ENCODE measurements at places on chromosomes 4 and X. TPM values are rescaled to one million over a fixed set of nuclear protein-coding genes. Genes with fewer than 3 reads are reported as not detected.

CLCN5 gene
- total RNA-seq, result 7.8 TPM

- no peaks in the 10 kb centered on the region for H3K27me3 ChIP-seq
- H3K27ac ChIP-seq, result no peak overlapping the region
- H3K4me1 ChIP-seq, result no peaks in the 10 kb centered on the region
- no peak for DNase-seq
- no peaks in the 10 kb centered on the region for H3K36me3 ChIP-seq
Observed at GRCh38 chrX:79130857-79131256, 13.6 kb upstream of the GPR174 start.

- no peak overlapping the region for H3K27ac ChIP-seq
- peak; percentile 33 for DNase-seq
Observed at GRCh38 chr4:46329118-46329976, 60.6 kb downstream of the GABRA2 start.

F9 gene
- total RNA-seq, result 0.11 TPM

GRCh38 chrX:114675365-114675764, 91.5 kb downstream of the HTR2C start:
- H3K4me3 ChIP-seq, result no peak overlapping the region
- no peak overlapping the region for H3K27ac ChIP-seq
- H3K4me1 ChIP-seq, result no peaks in the 10 kb centered on the region
- H3K36me3 ChIP-seq, result no peaks in the 10 kb centered on the region

DNA sequence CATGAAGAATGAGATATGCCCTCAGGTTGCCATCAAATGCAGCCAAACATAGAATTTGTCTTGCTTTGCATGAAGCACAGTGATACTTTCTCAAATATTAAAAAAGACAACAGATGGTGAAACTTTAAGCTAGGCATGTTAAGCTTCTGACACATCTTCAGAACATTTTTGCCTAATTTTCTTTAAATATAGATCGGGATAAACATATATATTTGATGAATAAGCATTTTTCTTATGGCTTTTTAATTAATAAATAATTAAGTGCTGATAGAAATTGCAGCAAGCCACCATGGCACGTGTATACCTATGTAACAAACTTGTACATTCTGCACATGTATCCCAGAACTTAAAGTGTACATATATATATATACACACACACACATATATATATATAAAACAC, 831.2 kb upstream of the PCDH10 start:
- H3K36me3 ChIP-seq, result no peaks in the 10 kb centered on the region
- no peak for DNase-seq
- no peaks in the 10 kb centered on the region for H3K27me3 ChIP-seq

DNA sequence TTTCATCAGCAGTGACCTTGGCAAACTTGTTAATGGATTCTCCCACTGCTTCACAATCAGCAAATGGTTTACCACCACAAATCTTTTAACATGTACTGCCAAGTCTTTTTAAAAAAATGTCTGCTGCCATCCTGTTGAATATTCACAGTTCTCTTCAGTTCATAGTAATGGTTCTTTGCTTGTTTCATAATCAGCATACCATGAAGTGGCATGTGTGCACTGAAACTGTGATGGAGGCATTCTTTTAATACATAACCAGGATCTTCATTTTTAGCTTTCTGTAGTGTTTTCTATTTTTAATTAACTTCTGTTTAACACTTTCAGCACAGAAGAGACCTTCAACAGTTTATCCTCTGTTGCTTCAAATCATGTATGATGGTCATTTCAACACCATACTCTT, 230.1 kb upstream of the ARSJ start:
- H3K4me1 ChIP-seq, result no peaks in the 10 kb centered on the region
- H3K4me3 ChIP-seq, result no peak overlapping the region
- no peaks in the 10 kb centered on the region for H3K36me3 ChIP-seq
- no peak for DNase-seq
- H3K27me3 ChIP-seq, result no peaks in the 10 kb centered on the region

DNA sequence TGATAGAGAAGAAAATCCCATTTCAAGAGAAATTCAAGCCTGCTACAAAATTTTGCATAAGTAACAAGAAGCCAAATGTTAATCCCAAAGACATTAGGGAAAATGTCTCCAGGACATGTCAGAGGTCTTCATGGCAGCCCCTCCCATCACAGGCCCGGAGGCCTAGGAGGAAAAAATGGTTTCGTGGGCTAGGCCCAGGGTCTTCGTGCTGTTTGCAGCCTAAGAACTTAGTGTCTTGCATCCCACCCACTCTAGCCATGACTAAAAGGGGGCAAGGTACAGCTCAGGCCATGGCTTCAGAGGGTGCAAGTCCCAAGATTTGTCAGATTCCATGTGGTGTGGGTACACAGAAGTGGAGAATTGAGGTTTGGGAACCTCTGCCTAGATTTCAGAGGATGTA, 57.8 kb upstream of the TAPT1 start:
- H3K36me3 ChIP-seq, result no peaks in the 10 kb centered on the region
- no peaks in the 10 kb centered on the region for H3K4me1 ChIP-seq
- no peak overlapping the region for H3K4me3 ChIP-seq
- no peak overlapping the region for H3K27ac ChIP-seq

C4orf36 gene
- 0.28 TPM for total RNA-seq

DNA sequence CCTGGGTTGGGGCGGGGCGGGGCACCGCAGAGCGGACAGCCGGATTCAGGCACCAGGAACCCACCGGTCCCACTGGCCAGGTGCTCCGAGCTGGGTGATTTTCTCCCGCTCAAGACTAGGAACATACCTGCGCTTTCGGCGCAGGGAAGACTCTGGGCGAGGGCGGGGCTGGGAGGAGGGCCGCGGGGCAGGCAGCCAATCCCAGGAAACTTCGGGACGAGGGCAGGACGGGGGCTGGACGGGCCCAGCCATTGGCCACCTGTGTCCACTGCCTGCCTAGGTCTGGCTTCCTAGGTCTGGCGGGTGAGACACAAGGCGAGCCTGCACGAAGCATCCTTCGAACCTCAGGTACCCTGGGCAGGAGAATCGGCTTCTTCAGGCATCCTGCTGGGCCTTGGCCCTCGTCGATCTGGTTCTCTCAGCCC, 274 bp upstream of the ERVMER34-1 start:
- peak; percentile 71 for DNase-seq
- no peak overlapping the region for H3K4me3 ChIP-seq
- H3K36me3 ChIP-seq, result no peaks in the 10 kb centered on the region
- H3K27me3 ChIP-seq, result no peaks in the 10 kb centered on the region

- H3K27ac ChIP-seq, result peak overlapping the region; percentile 23
- peak; percentile 66 for DNase-seq
- no peaks in the 10 kb centered on the region for H3K36me3 ChIP-seq
- no peaks in the 10 kb centered on the region for H3K27me3 ChIP-seq
Observed at GRCh38 chr4:25814301-25815136, 48.3 kb downstream of the SEL1L3 start.

DNA sequence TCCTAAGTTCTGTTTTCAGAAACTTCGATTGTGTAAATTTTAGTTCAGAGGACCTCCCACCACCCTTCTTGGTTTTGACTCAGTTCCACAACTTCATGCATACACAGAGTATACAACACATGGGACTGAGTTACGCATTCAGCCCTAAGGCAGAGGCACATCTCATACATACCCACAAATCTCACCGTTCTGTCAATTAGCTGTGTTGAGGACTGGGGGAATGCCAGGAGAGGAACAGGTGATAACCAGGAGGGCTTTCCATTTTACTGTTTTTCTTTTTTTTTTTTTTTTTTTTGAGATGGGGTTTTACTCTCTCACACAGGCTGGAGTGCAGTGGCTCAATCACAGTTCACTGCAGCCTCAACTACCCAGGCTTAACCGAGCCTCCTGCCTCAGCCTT, 150.2 kb downstream of the TSPAN5 start:
- DNase-seq, result no peak
- H3K27ac ChIP-seq, result no peak overlapping the region
- no peaks in the 10 kb centered on the region for H3K36me3 ChIP-seq
- no peaks in the 10 kb centered on the region for H3K27me3 ChIP-seq

DNA sequence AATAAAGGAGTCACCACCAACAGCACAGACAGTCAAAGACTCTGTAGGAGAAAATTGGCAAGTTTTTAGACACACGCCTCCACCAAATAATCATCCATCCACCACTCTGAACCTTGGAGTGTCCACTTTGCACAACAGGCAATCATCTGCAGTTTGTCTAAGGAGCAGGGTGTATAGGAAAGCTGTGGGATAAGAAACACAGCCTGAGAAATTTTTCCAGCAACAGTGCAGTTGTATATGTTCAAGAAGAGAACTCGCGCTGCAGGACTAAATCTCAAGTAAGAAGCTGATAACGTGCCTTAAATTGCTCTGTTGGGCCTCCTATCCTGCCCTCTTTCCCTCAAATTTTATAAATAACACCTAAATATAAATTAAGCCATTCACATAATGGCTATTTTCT, 136.7 kb upstream of the PPARGC1A start:
- no peak overlapping the region for H3K4me3 ChIP-seq
- H3K27me3 ChIP-seq, result no peaks in the 10 kb centered on the region
- no peak overlapping the region for H3K27ac ChIP-seq
- H3K36me3 ChIP-seq, result no peaks in the 10 kb centered on the region
- no peaks in the 10 kb centered on the region for H3K4me1 ChIP-seq

MAGEA3 gene
- total RNA-seq, result not detected

CASP3 gene
- total RNA-seq, result 11.2 TPM

- H3K27me3 ChIP-seq, result peaks cover 3% of the 10 kb centered on the region
- no peak overlapping the region for H3K4me3 ChIP-seq
- H3K4me1 ChIP-seq, result no peaks in the 10 kb centered on the region
- H3K27ac ChIP-seq, result no peak overlapping the region
Observed at GRCh38 chrX:50581405-50581804, 110.8 kb upstream of the DGKK start.

UVSSA gene
- 15.0 TPM for total RNA-seq

DNA sequence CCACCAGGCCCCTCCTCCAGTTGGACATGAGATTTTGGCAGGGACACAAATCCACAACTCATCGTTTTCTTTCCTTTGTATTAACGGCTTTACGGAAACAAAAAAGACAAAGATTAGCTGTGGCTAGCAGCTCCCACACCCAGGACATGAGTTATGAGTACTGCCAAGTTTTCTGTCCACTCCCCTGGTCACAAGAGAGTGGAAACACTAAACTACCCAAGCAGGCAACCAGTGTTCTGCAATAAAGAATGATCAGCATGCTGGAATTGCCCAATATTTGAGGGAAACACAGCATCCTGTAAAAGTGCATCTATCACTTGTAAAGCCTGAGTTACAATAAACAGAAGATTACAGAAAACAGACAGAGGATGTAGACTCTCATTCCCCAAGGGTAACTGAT, 358.4 kb downstream of the NLGN4X start:
- H3K4me3 ChIP-seq, result no peak overlapping the region
- no peak overlapping the region for H3K27ac ChIP-seq
- no peak for DNase-seq
- no peaks in the 10 kb centered on the region for H3K36me3 ChIP-seq
- no peaks in the 10 kb centered on the region for H3K27me3 ChIP-seq

NOA1 gene
- 30.0 TPM for total RNA-seq

DNA sequence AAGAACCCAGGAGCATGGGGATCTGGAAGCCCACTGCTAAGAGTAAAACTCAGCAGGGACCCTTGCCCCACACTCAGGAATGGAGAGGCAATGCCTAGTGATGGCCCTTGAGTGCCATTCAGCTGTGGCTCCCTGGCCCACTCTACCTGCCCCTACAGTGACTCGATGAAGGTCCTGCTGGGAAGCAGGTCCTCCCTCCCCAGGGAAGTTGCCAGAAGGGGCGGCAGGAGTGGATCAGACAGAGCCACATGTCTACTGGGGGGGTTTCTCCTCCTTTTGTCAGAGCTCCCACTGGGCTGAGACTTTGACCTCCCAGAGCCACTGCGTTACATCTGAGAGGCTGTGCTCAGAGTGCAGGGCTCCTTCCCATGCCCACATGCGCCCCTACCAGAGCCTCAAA, 1.2 kb downstream of the SLC10A3 start:
- H3K27ac ChIP-seq, result peak overlapping the region; percentile 81
- H3K27me3 ChIP-seq, result no peaks in the 10 kb centered on the region
- no peaks in the 10 kb centered on the region for H3K36me3 ChIP-seq
- peaks cover 14% of the 10 kb centered on the region for H3K4me1 ChIP-seq
- peak overlapping the region; percentile 66 for H3K4me3 ChIP-seq

PHOX2B gene
- total RNA-seq, result not detected

GRCh38 chr4:7426525-7427171, 8.1 kb downstream of the PSAPL1 start:
- no peak overlapping the region for H3K27ac ChIP-seq
- H3K27me3 ChIP-seq, result no peaks in the 10 kb centered on the region
- H3K4me3 ChIP-seq, result no peak overlapping the region
- no peak for DNase-seq
- H3K36me3 ChIP-seq, result no peaks in the 10 kb centered on the region
- H3K4me1 ChIP-seq, result no peaks in the 10 kb centered on the region

- H3K27me3 ChIP-seq, result no peaks in the 10 kb centered on the region
- DNase-seq, result no peak
- H3K4me1 ChIP-seq, result no peaks in the 10 kb centered on the region
- no peaks in the 10 kb centered on the region for H3K36me3 ChIP-seq
Observed at GRCh38 chr4:47373709-47374108, 89.8 kb downstream of the COMMD8 start.

AMTN gene
- not detected for total RNA-seq

DNA sequence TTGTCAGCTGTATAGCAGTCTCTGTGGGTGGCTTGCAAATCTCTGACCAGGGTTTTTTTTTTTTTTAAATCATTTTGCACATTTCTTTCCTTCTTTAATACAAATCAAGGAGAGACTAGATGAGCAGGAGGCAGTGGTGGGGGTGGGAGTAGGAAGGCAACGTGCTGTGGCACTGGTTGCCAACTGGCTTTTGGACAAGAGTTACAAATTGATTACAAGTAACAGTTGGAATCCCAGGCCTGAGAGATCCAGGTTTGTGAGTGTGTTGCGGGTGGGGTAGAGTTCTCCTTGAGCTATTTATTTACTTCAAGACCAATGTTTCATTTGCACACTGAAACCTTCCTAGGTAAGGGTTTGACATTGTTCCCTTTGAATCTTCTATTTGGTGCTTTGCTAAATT, 325.3 kb downstream of the AFF2 start:
- DNase-seq, result no peak
- no peak overlapping the region for H3K4me3 ChIP-seq
- H3K4me1 ChIP-seq, result no peaks in the 10 kb centered on the region
- no peak overlapping the region for H3K27ac ChIP-seq
- no peaks in the 10 kb centered on the region for H3K36me3 ChIP-seq

MAP9 gene
- 7.3 TPM for total RNA-seq

GRCh38 chrX:100296183-100296753, 113.8 kb downstream of the PCDH19 start:
- H3K27ac ChIP-seq, result no peak overlapping the region
- no peak overlapping the region for H3K4me3 ChIP-seq
- no peaks in the 10 kb centered on the region for H3K36me3 ChIP-seq
- no peaks in the 10 kb centered on the region for H3K4me1 ChIP-seq
- DNase-seq, result no peak
- H3K27me3 ChIP-seq, result peaks cover 20% of the 10 kb centered on the region

DNA sequence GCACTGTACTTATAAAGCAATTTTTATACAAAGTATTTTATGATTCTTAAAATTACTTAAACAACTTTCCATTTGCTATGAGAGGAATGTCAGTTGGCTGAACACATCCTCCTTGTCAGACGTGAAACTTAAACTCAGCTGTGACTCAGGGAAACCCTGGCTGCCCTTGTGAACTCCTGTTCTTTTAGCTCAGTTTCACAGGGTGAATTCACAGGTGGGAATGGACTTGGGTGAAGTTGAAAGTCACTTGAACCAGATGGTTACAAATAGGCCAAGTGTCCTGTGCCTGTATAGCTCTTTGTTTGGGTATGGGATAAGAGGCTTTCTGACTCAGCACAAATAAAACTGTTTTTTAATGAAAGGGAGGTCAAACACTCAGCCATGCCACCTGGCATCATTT, 67.4 kb upstream of the FAM47B start:
- no peak overlapping the region for H3K27ac ChIP-seq
- H3K4me3 ChIP-seq, result no peak overlapping the region
- H3K27me3 ChIP-seq, result no peaks in the 10 kb centered on the region
- H3K36me3 ChIP-seq, result no peaks in the 10 kb centered on the region
- no peak for DNase-seq

Data from adrenal gland (tissue), 19 donors.